ENCODE measurements at places on chromosomes 6 and 20.

- no peak for DNase-seq
Measured at GRCh38 chr6:142819603-142820337, 125.2 kb downstream of the HIVEP2 start.

DNA sequence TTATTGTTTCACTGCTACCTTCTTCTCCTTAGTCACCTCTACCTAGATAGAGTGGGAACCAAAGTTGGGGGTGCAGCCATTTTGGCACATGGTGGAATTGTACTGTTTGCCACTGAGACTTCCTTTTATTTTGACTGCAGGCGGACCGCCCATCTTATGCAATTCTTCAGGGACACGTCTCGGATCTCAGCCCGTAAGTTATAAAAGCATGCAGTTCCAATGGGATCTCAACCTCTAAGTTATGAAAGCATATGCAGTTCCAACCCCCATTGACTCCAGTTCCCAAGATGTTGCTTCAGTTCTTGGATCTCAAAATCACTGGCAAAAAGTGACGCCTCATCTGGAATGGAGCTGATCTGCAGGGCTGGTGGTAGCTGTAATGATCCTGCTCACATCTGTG lies 41.2 kb upstream of the CDH4 start:
- DNase-seq: no peak

DNA sequence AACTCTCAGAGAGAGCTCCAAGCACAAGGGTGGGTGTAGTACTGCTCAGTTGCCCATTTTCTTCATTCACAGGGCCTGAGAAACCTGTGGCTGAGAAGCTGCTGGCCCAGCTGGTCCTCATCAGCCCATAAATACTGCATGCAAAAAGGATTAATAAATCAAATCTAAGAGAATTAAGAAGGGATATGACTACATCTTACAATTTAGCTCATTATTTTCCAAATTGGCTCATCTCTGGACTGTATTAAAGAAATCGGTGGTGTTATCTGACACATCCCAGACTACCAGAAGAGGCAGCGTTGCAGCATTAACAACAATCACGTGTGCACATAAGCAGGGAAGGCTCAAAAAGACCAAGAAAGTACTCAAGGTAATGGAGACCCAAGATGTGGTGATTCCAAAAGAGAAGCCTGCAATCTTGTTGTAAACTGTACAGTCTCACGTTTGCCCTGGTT lies 90.7 kb downstream of the CD24 start:
- no peak for DNase-seq

DNA sequence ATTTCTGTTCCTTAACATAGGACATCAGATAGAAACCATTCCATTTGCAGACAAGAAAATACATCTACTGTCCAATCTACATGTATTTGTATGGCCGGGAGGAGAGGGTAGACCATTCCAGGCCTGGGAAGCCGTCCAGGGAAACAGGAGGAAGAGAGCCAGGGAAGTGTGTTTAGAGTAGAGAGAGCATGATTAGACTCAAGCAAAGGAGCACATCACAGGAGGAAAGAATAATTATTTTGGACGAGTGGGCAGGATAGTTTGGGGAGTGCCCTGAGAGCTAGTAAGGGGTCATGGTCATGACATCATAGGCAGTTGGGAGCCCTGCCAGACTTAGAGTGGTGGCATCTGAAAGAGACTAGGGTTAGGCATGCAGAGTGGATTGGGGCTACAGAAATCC lies 250.0 kb downstream of the HIVEP2 start:
- DNase-seq: no peak

DNA sequence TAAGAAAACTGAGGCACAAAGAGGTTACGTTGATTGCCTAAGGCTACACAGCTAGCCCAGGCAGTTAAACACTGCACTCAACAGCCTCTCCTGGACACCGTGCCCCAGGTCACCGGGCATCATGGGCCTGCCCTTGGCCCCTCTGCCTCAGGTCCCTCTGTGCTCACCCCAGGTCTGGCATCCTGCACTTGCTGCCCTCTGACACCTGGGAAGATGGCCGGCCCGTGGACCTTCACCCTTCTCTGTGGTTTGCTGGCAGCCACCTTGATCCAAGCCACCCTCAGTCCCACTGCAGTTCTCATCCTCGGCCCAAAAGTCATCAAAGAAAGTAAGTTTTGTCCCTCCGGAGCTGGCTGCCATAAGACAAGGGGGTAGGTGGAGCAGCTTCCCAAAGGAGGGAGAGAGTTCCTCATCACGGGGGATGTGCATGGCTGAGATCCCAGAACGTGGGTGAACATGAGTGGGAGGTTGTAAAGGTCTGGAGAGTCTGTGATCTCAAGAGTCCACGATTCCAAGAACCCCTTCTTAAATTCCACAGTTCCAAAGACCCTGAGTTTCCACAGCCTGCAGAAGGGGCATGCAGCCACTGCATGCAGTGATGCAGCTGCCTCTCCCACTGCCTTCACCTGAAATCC lies 3.0 kb downstream of the BPIFB1 start:
- DNase-seq: peak; percentile 57

GRCh38 chr6:52227495-52227894 lies 16.8 kb downstream of the IL17F start:
- DNase-seq: no peak

DNA sequence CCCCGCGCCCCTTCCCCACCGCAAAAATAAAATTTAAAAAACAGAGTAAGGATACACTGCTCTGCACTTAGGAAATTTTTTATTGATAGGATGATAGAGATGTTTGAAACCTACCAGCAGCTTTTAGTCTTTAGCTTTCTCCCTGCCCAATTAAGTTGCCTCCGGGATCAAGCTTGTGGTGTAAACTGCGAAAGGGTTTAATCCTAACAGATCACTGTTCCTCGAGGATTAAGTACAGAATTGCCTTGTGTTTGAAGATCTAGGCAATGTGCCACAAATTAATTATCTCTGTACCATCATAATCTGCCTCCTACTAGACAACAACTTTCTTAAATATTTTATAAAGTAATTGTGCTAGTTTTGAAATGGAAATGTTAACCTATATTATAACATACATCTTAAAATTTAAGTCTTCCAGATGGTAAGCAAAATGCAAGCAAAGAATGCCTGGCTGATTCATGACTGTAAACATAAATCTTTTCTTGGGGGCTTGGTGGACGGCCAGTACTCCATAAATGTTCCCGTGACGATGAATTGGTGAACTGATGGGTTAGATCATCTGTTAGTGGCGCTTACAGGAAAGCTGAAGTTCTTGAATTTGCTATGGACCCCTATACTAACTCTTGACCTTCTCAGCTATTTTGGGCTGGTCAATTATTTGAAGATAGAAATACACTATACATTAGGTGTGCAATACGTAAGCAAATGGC lies 58.0 kb upstream of the ARHGAP18 start:
- DNase-seq: no peak

DNA sequence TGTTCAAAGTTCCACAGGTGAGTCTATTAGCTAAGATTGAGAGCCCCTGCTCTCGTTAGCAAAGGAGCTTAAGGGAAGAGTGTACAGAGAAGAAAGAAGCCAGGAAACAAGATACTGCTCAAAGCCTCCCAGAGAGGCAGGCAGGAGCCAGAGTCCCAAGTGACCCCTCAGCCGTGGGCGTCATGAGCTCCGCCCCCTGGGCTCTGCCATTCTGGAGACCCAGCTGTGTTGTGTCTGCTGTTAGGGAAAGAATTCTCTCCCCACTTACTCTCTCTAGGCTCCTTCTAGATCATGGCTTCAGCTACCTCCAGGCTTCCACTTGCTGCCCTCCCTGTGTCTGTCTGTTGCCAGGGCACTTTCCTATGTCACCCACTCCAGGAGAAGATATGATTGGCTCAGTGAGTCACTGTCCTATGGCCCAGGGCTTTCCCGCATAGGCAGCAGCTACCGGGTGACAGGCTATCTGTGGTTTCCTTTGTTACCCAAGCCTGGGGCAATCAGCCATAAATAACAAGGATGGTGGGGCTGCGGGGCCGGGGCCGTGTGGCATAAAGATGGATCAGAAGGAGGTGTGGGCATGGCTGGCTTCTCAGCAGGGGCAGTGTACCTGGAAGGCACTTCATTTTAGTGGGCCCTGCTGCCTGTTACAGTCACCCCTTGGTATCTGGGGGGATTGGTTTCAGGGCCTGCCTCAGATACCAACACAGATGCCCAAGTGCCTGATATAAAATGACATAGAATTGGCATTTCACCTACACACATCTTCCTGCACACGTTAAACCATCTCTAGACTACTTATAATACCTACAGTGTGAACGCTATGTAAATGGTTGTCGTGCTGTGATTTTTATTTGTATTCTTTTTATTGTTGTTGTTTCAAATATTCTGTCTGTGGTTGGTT lies 118.9 kb downstream of the ARMC2 start:
- no peak for DNase-seq

- no peak for DNase-seq
Measured at GRCh38 chr6:158850807-158851115, 31.6 kb upstream of the EZR start.

DNA sequence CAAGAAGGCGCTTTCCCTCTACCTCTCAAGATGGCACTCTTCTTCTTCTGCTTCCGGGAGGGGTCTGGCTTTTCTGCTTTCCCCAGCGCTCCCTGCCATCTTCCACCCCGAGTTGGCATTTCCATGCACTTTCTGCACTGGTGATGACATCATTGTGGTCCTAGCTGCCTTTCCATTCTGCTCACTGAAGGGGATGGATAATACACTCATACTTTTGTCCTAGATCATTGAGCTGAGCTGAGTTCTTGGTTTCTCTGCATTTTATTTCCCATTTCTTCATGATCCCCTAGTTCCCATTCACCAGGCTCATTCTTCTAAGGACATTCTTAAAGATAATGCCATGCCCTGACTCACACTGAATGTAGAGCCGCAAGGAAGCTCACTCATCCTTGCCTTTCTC lies 96.7 kb downstream of the EDN1 start:
- no peak for DNase-seq

DNA sequence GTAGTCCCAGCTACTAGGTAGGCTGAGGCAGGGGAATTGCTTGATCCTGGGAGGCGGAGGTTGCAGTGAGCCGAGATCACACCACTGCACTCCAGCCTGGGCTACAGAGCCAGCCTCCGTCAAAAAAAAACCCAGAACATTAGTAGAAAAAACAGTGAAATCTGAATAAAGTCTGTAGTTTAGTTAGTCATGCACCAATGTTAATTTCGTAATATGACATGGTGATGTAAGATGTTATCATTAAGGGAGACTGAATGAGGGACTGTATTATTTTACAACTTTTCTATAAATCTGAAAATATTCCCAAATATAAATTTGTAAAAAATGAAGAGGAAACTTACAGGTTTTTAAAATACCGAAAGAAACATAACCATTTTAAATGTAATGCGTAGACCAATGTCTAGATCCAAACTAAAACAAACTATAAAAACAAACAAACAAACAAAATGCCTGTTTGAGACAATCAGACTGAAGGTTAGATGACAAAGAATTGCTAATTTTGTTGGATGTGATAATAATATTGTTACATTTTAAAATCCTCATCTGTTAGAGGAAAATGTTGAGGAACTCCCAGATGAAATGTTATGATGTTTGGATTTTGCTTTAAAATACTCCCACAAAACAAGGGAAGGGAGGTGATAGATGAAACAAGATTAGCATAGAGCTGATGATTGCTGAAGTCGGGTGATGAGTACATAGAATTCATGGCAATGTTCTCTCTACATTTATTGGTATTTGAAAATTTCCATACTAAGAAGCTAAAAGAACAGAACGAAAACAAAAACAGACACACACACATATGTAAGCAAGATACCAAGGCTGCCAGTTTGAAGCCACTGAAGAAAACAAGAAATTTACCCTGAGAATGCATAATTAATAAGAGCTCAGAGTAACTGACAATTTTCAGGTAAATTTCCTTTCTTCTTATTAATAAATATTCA lies 1.8 kb downstream of the GSTA4 start:
- DNase-seq: no peak

DNA sequence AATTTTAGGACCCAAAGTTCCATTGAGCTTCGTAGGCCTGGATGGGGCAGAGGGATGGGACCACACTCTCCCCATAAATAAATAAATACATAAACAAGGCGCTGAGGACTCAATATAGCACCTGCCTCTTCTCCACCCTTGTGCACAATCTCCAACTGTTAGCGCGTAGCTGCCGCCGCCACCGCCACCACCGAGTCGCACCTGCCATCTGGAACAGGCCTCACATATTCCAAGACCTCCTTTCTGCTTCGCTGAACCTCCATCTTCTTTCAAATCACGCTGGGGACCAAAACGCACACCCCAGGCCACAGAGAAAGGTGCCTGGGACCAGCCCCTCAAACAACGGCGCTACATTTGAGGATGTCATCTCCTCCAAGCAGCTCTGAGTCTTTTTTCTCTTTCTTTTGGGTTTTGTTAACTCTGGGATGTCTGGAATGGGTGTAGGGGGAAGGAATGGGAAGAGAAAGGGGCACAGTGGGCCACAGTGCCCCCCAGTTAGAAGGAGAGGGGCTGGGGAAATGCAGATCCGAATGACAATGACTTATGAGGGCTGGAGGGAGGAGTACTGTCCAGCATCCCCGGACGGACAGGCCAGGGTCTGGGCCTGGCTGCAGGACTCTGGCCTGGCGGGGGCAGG lies 49.7 kb downstream of the NOL4L start:
- peak; percentile 87 for DNase-seq

- DNase-seq: peak; percentile 90
Measured at GRCh38 chr6:68634726-68635411, at the start of gene ADGRB3. Gene ADGRB3, plus strand, starts transcription at chr6:68635282. Its CDS starts 3,394 bp downstream, at chr6:68638676.

DNA sequence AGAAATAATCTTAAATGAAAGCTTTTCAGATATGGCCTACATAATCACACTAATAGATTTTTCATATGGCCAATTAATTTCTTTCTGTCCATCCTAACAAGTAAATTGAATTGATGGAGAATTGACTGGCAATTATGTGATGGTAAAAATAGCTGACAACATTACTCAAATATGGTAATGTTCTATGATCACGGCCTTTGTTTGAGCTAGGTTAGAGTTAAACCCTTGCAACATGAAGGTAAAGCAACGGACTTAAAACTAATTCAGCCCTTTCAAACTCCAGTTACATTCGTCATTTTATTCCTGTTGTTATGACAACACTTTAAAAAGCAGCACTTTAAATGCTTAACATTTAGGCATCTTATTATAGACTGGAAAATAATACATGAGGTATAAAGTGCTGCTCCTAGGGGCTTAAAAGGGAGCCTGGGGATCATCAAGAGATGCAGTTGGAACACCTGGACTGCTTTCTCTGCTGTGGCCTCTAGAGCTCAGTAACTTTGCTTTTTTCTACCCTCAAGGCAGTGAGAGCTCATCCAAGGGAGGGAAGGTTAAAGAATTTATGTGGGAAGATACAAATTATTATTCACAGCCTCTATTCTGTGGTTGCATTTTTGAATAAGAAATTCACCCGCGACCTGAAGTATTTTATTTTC lies 46.9 kb downstream of the RIPOR2 start:
- no peak for DNase-seq

DNA sequence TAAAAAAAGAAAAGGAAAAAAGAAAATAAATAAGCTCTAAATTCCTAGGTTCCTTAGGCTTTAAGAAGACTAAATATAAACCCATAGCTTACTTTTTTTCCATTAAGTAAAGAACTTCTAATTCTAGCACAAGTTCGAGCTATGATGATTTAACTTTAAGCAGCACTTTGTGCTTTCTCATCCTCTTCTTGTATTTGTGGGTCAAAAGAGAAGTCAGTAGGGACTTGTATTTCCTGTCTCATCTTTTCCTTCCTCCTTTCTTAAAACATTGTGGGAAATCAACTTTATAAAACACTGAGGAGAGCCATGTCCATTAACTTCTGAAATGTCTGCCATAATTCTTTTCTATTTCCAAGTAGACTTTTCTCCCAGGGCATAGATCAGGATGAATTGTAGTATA lies 637.7 kb upstream of the CITED2 start:
- no peak for DNase-seq

GRCh38 chr6:106600329-106600728 lies 29.0 kb downstream of the RTN4IP1 start:
- no peak for DNase-seq

Measured in posterior cingulate gyrus (tissue), 11 donors.